Right ventricle myocardium superior (tissue), 1 donor: ENCODE measurements at places on chromosomes 11 and 22. TPM values are rescaled to one million over a fixed set of nuclear protein-coding genes. Genes with fewer than 3 reads are reported as not detected.

DNA sequence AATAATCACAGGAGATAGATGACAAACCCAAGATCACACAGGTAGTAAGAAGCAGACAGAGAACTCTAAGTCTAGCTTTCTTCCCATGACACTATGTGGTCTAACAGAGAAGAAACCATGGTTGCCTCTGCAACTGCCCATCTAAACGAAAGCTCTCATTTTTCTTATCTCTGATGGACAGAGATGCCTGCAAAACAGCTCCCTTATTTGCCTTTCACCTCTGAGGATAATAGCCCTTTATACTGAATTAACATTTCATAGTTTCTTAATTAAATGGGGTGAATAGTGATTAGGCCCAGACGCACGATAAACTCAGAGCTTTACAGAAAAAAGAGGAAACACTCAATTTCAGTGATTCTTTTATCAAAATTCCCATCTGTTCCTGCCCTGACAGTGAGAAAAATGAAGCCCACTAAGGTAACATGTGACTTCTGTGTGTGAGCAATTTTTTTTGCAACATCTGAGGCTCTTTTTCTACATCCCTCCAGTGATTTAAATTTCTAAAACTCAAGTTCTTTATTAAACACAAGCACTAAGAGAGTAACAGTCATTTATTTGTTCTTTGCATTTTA, 24.6 kb downstream of the OR2AG2 start:
- no peak for DNase-seq

Gene PLAAT5
- 4.0 TPM for total RNA-seq

Gene SULT4A1
- 0.51 TPM for total RNA-seq

GRCh38 chr11:111361874-111362273, 17.2 kb downstream of the POU2AF1 start:
- DNase-seq = no peak

GRCh38 chr11:134939905-134940304, 527.9 kb upstream of the B3GAT1 start:
- DNase-seq = no peak

DNA sequence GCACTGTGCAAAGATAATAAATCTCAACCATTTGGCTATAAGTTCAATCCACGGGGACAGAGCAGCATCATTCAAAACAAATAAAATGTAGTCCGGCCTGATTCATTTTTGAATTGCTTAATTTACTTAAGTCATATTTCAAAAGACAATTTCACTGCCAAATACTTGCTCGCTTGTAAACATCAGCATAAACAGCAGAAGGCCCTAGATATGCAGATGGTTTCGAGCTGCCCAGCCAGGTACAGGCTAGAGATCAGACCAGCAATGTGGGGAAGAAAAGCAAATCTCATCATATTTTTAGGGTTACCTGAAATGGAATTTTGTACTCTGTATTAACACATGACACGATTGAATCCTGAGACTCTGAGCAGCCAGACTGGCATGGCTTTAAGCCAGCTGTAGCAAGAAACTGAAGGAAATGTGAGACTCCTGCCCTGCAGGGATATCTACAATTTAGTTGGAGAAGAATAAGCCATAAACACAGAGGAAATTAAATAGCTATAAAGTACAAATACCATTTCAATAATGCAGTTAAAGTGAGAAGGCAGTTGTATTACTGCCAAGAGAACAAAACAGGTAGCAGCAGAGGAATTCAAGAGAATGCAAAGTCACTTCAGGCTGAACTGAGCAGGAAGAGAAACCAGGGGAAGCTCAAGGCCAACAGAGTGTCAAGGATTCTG, 440.3 kb downstream of the ETS1 start:
- DNase-seq = no peak

DNA sequence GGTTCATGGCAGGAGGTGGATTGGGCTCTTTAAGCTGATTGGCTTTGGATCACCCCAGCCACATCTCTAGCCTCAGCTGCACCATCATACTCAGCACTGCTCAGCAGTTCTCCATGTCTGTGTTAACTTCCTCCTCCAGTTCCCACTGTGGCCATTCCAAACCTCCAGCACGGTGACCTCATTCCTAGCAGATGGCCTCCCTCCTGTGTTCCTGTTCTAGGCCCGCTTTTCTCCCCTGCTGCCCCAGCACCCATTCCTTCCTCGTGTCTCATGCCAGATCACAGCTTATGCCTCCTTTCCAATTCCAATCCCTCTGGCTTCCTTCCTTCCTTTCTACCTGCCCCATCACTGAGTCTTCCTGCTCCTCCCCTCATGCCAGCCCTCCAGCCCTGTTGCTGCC, 96.1 kb downstream of the MICAL2 start:
- no peak for DNase-seq

GRCh38 chr11:101362643-101363042, 221.2 kb downstream of the TRPC6 start:
- DNase-seq = no peak

Gene CYB5R2
- total RNA-seq = 1.0 TPM

Gene PGA4
- 0.83 TPM for total RNA-seq

Gene B4GALNT4
- 0.94 TPM for total RNA-seq

Gene CADM1
- 32.0 TPM for total RNA-seq

DNA sequence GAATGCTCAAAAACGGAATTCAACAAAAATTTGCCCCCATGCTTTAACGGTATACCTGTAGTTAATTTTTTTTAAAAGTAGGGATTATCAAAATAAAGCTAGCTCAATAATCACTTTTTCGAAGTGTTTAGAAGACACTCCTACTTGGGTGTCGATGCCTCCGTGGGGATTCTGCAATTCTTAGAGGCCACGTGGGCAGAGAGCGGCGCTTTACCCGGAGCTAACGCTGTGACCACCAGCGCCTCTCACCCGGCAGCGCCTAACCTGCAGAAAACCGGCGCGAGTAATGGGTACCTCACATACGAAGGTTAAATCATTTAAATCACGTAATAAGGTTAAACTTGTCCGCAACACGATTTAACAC, 583 bp downstream of the TAF1D start:
- peak; percentile 71 for DNase-seq

DNA sequence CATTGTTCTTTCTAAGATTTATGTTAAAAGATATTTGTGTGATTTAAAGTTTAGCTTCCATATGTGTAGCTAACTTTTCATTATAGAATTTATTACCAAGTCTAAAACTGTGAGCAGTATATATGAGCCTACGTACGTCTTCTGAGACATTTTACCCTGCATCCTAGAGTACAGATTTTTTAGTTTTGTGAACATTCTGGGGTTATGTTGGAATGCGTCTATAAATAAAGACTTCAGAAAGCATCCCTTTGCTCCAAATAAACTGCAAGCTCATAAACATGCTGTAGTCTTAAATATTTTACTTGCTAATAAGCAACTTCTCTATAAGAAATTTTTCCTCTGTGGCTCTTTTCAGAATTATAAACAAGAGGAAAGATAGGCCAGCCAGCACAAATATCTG, 236.5 kb downstream of the DDX10 start:
- DNase-seq = no peak

DNA sequence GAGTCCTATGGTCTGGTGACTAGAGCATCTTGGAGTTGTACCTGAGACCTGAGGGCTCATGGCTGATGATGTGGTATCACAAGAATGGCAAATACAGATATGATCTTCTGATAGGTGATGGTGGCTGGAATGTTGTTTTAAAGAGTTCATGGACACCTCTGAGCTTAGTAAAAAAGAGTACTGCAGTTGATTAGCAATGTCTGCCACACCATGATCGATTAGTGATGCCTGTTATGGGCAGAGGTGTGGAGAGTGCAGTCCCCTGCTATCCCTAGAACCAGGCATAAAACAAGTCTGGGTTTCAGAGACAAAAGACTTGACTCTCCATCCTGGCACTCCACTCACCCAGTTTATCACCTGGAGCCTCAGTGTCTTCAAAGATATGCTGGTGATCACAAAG, 1.4 kb upstream of the BATF2 start:
- no peak for DNase-seq

DNA sequence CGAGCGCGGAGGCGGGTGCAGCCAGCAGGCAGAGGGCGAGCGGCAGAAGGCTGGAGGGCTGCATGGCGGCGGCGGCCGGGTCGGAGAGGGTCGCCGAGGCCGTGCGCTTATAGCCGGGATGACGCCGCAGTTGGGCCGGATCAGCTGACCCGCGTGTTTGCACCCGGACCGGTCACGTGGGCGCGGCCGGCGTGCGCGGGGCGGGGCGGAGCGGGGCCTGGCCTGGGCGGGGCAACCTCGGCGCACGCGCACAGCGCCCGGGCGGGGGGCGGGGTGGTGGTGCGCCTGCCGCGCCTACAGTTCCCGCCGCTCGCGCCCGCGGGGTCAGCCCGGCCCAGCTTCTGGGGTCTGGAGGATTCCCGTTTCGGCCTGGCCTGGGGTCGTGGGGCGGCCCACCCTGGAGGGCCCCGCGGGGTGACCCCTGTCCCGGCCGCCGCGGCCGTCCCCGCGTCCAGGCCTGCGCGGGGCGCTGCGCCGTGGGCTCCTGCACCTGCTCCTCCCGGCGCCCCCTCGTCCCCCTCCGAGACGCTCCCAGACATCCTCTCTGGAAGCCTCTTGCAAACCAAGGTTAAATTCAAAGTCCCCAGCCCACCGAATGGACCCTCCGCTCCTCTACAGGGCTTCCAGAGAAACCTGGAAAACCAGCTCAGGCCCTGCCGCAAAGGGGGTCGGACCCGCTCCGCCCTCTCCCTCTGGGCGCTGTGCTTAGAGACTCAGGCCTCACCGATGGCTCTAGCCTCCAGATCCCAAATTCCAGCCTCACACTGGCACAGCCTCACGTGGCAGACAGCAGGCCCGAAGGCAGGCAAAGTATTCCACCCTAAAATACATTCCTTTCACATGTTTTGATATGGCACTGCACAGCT, at the start of gene CTSD:
TSS of gene CTSD (minus strand) at position 132 of the 866 bp plus-strand sequence. CDS start at position 64, 68 bp downstream.
- peak; percentile 95 for DNase-seq

Gene RIMBP3C
- not detected for total RNA-seq

GRCh38 chr22:27454807-27455450, 346.6 kb downstream of the MN1 start:
- DNase-seq = no peak

GRCh38 chr11:79276736-79277325, 164.0 kb downstream of the TENM4 start:
- DNase-seq = no peak

- DNase-seq = no peak
Measured at GRCh38 chr11:132030896-132031295, 660.5 kb downstream of the NTM start.

DNA sequence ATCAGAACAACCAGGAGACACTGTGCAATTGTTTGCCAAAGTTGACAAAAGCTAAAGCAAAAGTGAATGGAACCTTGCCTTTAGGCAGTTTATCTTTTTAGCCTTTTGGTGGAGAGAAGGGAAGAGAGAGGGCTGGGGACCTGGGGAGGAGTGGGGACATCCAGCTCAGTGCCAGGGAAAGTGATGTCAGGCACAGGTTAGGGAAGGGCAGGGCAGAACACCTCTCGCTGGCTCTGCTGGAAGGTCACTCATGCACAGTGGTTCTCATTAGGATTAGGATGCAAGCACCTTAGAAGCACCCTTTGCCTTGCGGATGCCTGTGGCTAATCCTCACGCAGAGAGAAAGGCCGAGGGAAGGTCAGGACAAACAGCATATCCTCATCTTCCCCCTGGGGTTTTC, 14.3 kb upstream of the LINC01488 start:
- peak; percentile 6 for DNase-seq

GRCh38 chr11:114256967-114257286, 39.3 kb upstream of the NNMT start:
- no peak for DNase-seq

Gene ATL3
- total RNA-seq = 12.8 TPM

GRCh38 chr11:120717042-120717441, 205.5 kb downstream of the GRIK4 start:
- no peak for DNase-seq

GRCh38 chr22:36700711-36701670, 2.6 kb downstream of the CACNG2 start:
- DNase-seq = no peak

Gene PTDSS2
- 25.5 TPM for total RNA-seq

DNA sequence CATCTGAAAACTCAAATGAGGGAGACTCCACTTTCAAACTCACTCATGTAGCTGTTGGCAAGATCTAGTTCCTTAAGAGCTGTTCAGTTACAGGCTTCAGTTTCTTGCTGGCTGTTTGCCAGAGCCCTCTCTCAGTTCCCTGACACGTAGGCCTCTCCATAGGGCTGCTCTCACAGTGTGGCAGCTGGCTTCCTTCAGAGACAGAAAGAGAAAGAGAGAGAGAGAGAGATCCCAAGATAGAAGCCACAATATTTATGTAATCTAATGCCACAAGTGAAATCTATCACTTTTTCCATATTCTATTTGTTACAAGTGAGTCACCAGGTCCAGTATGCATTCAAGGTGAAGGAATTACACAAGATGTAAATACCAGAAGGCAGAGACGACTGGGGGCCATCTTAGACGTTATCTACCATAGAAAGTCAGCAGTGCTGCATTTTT, 168.8 kb downstream of the RCN1 start:
- no peak for DNase-seq

Gene SYCE3
- total RNA-seq = not detected

Gene DNAJB13
- not detected for total RNA-seq

Gene OR4X2
- not detected for total RNA-seq

- no peak for DNase-seq
Measured at GRCh38 chr11:61700720-61701119, 20.5 kb downstream of the DAGLA start.

Gene OR4C12
- total RNA-seq = not detected

GRCh38 chr22:19896665-19897355, 42.1 kb upstream of the GNB1L start:
- peak; percentile 33 for DNase-seq

Gene TRIM66
- 2.4 TPM for total RNA-seq

DNA sequence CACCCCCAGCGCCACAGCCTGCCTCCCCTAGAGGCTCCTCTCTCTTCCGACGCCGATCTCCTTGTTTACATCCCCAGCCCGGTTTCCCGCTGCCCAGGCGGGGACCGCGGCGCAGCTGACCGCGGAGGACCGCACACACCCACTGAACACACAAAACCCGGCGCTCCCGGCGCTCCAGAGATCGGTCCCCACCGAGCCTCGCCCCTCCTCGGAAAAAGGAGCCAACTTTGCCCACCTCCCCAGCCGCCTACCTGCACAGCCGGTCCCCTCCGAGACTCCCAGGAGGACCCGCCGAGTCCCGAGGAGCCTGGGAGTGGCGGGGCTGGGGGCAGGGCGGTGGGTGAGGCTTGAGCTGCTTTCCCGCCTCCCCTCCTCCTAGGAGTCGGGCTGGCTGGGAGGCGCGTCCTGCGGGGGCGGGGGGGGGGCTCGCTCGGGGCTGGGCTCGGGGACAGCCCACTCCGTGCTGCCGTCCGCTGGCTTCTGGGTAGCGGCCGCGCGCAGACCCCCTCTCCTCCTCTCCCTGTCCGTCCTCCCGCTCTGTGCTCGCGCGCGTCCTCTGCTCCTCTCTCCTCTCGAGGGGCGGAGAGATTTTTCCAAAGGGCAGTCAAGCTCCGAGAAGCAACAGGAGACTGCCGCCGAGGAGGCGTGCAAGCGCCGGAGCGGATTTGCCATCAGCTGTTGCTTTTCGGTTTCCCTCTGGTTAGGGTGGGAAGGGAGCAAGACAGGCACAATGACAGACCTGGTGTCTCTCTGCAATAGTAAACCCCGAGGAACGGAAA, at the start of gene FXYD6:
TSS of gene FXYD6 (minus strand) at position 318 of the 779 bp plus-strand sequence. CDS start 33,882 bp downstream, outside the sequence.
- peak; percentile 79 for DNase-seq

- DNase-seq = peak; percentile 89
Measured at GRCh38 chr11:65110354-65110861, 1.3 kb upstream of the TM7SF2 start.

- DNase-seq = no peak
Measured at GRCh38 chr22:32758866-32759385, 42.6 kb upstream of the TIMP3 start.

- DNase-seq = peak; percentile 33
Measured at GRCh38 chr11:66328031-66328301, 8.3 kb downstream of the RIN1 start.

Gene KIAA1671
- total RNA-seq = 12.6 TPM

- DNase-seq = no peak
Measured at GRCh38 chr22:17698948-17699347, 60.4 kb downstream of the BCL2L13 start.

Gene BCL2L13
- total RNA-seq = 98.4 TPM
